Adipocyte (in vitro differentiated cells): ENCODE measurements at places on chromosomes 1 and 21.

DNA sequence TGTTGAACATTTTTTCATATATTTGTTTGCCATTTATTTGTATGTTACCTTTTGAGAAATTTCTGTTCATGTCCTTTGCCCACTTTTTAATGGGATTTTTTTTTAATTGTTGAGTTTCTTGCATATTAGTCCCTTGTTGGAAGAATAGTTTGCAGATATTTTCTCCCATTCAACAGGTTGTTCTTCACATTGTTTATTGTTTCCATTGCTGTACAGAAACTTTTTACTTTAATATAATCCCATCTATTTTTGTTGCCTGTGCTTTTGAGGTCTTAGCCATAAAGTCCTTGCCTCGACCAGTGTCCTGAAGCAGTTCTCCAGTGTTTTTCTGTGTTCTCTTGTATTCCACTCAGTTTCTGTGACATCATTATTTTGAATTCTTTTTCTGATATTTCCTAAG lies 54.2 kb upstream of the B3GALT2 start:
- no peak for DNase-seq

DNA sequence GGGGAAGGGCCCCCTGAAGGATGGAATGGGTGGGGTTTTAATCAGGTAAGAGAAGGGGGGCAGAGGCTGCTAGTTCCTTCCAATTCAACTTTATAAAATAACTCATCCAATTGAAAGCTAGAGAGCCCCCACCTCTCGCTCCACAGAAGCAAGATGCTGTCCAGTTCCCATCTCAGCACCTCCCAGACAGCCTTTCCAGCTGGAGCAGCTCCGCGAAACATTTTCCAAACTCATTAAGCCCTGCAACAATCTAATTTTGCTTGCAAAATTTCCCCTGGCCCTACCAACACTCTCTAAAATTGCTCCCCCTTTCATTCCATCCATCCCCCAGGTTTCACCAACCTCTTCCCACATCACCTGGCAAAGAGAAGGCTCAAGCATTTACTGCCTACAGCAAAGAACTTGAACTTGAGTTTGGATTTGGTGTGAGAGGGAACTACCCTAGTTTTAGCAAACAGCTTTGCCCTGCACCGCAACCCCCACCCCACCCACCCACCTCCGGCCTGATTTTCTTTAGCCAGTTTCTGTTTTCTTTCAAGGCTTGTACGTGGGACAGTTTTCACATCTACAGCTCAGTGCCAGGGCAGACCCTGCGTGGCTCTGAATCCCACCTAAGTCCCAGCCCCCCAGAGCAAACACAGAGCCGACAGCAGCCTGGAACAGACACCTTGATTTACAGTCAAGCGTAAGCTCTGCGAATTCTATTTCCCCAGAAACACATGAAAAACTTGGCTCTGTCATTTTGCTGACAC lies 46.7 kb downstream of the SYF2 start:
- no peak for DNase-seq

DNA sequence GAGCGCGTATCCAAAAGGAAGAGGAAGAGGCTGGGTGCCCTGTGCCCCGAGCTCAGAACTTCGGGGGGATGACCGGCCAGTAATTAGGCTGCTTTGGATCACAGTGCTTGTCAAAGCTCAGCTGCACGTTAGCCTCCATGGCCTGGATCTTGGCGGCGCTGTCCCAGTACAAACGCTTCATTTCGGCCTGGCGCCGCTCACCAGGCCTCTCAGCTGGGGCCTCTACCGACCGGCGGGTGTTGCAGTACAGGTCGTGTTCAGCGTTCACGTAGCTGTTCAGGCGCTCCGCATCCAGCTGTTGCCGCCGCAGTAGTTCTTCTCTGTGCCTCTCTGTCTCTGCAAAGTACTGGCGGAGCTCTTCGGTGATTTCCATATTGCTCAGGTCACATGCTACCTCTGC lies 1.4 kb upstream of the ZNF326 start:
- DNase-seq: no peak

DNA sequence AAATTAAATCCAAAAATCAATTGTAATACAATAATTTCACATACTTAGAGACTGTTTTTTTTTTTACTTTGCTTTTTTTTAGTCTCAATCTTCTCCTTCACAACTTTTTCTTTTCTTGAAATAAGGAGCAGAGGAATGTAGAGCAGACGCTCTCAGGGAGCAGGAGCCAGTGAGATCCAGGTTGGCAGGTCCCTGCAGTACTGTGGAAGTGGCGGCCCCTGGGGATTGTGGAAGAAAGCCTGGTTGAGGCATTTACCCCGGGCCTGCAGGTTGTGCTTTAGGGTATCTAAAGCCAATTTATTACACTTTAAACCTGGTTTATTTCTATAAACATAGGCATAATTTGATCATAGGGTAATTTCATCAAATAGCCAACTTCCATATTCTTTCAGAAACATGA lies 748 bp upstream of the OR2AJ1 start:
- DNase-seq: no peak

DNA sequence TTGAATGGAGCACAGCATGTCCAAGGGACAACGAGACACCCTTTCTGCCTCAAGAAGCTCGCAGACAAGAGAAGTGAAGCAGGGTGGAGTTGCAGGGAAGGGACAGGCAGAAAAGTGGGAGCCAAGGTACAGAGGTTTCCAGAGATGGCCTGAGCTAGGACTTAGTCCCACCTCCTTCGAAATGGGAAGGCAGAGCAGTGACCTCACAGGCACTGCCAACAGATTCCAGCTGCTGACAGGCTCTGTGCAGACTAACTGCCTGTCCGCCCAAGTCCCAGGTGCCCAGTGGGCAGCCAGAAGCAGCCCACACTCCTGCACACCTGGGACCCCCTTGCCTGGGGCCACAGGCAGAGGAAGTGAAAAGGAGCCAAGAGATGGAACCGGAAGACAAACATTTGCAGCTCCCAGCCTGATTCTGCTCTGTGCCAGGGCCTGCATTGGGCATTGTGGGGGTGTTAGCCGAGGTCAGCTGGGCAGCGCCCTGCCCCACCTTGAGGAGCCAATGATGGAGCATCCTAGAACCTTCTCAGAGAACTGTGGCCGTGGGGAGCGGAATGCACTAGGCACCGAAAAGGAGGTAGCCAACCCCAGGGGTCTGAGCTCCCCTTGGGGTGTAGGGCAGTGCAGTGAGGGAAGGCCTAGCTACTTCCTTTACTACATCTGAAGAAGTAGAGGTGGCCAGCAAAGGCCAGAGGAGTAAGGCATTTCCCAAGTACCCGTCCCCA lies 27.5 kb upstream of the RSPO1 start:
- DNase-seq: no peak

DNA sequence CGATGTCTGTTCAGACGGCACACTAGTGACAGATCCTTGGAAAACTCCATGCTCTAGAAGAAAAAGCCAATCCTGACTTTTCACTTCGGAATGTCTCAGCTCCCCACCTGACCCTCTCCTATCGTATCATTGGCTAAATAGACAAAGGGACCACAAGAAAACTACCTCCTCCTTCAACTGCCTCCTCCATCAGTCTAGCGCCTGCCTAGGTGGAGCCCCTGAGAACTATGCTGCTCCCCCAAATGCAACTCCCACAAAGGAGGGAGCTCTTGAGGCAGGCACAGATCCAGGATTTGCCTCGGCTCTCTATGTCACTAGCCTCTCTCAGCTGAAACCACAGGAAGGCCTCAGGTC lies 148.4 kb downstream of the TOMM20 start:
- no peak for DNase-seq

- DNase-seq: no peak
Measured at GRCh38 chr1:198435056-198435455, 105.4 kb downstream of the ATP6V1G3 start.

- no peak for DNase-seq
Measured at GRCh38 chr21:34072145-34073031, 990 bp upstream of the MRPS6 start.

- DNase-seq: peak; percentile 48
Measured at GRCh38 chr1:103194060-103194459, 85.7 kb upstream of the COL11A1 start.

DNA sequence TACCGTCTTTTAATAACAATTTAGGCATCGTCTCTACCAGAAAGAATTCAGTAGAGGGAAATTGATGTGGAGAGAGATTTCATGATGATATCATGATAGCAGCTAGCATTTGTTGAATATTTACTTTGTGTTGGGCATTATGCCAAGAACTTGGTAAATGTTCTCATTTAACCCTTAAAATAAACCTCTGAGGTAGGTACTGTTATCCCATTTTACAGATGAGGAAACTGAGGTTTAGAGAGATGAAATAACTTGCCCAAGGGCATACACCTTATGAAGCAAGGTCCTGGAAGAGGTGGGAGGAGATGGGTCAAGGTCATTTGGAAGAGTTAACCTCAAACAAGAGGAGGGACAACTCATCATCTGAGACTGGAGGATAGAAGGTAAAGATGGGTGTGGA lies 34.8 kb downstream of the TSNAX start:
- no peak for DNase-seq

- no peak for DNase-seq
Measured at GRCh38 chr1:17516303-17517214, 22.9 kb upstream of the ARHGEF10L start.

GRCh38 chr1:227305894-227306626 lies 12.2 kb downstream of the CDC42BPA start:
- DNase-seq: no peak

DNA sequence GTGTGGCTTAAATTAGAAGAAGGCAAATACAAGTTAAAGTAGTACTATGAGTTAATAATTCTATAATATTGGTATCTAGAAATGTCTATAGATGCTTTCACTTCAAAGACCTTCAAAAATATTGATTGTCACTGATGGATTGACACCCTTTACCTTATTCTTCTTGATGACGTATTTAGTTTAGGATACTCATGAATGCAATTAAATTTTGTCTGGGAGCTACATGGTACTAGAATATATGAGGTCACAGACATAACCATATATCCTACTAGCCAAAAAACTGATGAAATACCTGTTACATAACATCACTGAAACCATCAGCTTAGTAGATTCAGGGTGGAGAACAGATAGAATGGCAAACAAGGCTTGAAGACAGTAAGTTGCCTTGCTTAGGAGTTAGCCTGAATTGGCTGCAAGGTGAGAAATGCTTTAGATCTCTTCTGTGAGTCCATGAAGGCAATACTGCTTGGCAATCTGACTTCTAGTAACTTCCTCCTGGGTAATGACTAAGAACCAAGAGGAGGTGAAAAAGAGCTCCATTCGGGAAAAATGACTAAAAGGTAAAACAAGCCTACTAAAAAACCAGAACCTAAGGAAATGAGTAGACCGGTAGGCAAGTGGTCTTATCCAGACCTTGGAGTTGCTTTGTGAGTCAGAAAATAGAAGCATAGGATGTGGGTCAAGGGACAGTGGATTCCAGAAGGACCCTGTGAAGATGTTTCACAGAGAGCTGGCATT lies 16.9 kb upstream of the ARHGAP29 start:
- no peak for DNase-seq
